Suppressor macrophage (primary cell): ENCODE measurements at places on chromosomes 7 and 10.

GRCh38 chr7:104382616-104383015 is 54.2 kb downstream of the LHFPL3 start:
- DNase-seq: no peak

DNA sequence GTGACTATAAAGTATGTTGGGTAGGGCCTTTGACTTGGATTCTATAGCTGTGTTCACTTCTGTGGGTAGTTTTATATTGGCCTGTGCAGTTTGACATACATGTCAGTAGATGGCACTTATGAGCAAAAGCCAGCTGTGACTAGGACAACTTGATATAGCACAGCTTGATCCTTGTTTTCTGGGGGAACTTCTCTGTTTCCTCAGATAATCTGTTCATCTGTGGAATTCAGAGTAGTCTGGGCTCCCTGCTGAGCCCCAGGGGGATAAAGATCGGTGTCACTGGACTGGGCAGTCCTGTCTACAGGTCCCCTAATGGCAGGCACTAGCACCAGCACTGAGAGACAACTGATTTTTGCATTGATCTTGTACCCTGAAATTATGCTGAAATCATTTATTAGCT is 25.4 kb downstream of the CYP2C9 start:
- DNase-seq: peak; percentile 11

- no peak for DNase-seq
Measured at GRCh38 chr10:67401711-67402110, 294.3 kb downstream of the CTNNA3 start.

- DNase-seq: no peak
Measured at GRCh38 chr10:79927111-79927828, 21.6 kb downstream of the SFTPD start.

DNA sequence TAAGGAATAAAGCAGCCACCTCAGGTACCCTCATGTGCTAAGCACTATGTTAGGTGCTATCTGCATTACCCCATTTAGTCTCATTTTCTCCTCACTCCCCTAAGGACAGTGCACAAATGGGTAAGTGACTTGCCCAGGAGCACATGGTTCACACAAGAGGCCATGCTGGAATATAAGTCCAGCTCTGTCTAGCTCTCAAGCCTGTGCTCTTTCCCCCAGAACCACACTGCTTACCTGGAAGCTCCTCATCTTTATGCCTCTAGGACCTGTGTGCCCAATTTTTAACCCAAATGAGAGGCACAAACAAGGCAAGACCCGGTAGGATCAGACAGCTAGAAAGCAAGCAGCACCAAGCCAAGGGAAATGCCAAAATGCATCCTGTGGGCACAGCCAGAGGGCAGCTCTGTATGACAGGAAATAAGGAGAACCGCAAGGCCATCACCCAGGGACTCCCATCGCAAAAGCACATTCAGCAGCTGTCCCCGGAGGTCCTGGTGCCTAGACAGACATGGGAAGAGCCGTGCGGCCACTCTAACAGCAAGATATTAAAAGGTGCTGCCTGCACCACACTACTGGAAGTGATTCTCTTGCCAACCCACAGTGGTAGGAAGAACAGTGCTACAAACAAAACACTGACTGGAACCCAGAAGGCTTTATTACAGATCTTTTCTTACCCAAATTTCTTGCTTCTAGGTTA is 88.1 kb downstream of the GSAP start:
- DNase-seq: peak; percentile 37

DNA sequence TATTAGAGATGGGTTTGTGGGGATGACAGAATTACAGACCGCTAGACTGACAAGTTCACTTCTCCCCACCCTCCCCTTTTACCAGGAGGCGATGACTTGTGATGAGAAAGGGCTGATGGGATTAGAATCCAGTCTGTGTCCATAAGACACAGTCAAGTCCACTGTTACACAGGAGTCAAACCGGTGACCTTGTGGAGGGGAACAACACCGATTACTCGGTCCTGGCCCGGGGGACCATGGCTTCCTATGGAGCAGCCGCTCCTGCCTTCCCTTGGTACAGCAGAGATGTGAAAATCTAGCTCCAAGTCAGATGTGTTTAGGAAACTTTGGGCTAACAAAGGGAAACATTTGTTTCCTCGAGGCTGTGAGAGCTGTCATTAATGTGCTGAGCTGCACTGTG is 105.5 kb downstream of the ACTR3B start:
- no peak for DNase-seq

GRCh38 chr7:36670585-36671431 is 53.5 kb downstream of the AOAH start:
- DNase-seq: peak; percentile 79
